ENCODE measurements at places on chromosomes 11 and 22. TPM values are rescaled to one million over a fixed set of nuclear protein-coding genes. Genes with fewer than 3 reads are reported as not detected.

GRCh38 chr11:83613767-83614121 is 327.6 kb upstream of the CCDC90B start:
- DNase-seq = no peak

DNA sequence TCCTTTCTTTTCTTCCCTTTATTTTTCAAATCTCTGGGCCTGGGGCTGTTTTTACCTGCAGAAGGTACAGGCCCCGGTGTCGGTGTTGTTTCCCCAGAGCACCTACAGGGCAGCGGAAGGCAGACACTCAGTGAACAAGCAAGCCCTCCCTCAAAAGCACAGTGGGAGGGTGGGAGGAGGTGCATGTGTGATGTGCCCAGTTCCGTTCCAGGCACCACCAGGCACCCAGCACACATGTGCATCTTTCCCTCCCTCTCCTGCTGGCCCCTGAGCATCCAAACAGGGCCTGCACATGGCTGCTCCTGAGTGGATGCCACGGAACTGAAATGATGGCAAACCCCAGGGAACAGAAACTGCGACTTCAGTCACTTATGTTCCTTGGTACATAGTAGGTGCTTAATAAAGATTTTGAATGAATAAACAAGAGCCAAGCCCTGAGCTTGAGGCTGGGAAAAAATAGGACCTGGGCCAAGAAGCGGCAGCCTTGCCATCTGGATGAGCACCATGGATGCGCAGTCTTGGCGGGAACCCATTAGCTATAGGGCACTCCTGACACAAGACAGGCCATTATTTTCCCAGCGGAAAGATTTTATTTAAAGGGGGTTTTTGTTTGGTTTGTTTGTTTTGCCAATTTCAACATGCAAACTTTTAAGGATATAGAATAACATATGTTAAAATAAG is 47.8 kb downstream of the ARRB1 start:
- DNase-seq = no peak

GRCh38 chr11:66789097-66789890 is 53.9 kb upstream of the RCE1 start:
- no peak for DNase-seq

DNA sequence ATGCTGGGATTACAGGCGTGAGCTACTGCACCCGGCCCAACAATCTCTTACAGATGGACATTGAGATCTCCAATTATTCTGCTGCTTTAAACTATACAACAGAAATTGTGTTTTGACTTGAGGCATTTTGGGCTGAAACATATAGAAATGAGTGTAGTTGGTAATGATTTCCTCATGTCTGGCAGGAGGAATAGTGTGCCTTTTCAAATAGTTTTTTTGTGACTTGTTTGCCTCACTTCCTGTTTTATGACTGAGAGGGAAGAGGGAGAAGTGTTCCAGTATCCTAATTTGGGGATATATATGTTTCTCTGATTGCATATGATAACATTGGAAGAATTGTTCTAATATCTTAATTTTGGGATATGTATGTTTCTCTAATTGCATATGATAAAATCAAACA is 40.2 kb downstream of the EP300 start:
- DNase-seq = no peak

GRCh38 chr11:17714870-17715269 is 4.5 kb upstream of the MYOD1 start:
- DNase-seq = no peak

DNA sequence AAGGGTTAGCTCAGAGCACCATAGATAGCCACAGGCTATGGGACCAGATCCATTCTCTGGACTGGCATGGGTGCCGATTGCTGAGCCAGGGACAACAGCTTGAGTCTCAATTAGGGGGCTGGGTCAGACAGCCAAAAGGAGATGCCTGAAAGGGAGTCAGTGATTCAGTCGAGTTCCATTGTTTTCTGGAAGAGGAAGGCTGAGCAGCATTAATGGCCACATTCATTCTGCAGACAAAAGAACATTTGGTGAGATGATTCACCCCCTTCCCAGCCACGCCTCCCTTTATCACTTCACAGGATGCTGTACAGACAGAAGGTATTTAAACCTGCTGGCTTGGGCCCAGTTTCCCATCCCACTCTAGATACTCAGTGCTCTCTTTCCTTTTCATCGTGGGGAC is 131.9 kb downstream of the ADAMTS15 start:
- DNase-seq = no peak

GRCh38 chr11:65215441-65216076 is 33.8 kb downstream of the CAPN1 start:
- no peak for DNase-seq

- DNase-seq = no peak
These were observed 8.1 kb downstream of the FBXO7 start for GRCh38 chr22:32482708-32483107.

DNA sequence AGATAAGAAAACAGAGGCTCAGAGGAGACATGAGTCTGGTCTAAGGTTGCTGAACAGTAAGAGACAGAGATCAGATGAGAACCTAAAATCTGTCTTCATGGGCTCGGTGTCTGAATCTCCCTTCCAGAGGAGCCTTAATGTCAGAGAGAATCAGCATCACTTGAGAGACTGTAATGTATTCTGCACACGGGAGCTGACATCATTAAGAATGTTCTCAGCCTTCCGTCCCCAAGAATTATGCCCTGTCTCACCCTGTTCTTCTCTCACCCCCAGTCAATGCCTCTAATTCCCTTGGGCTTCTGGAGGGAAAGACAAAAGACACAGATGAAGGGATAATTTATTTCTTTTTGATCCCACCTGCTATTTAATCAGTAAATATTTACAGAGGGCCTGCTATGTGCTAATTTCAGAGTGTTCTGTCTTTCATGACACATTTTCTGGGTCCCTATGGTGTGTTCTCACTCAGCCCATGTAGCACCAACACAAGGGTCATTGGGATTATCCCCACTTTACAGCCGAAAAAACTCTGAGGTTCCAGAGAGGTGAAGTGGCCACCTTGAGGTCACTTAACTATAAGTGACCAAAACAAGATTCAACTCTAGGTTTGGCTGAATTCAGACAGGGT is 61.8 kb downstream of the CD82 start:
- DNase-seq = no peak

- no peak for DNase-seq
These were observed 1.9 kb downstream of the FDX1 start for GRCh38 chr11:110431674-110432073.

DNA sequence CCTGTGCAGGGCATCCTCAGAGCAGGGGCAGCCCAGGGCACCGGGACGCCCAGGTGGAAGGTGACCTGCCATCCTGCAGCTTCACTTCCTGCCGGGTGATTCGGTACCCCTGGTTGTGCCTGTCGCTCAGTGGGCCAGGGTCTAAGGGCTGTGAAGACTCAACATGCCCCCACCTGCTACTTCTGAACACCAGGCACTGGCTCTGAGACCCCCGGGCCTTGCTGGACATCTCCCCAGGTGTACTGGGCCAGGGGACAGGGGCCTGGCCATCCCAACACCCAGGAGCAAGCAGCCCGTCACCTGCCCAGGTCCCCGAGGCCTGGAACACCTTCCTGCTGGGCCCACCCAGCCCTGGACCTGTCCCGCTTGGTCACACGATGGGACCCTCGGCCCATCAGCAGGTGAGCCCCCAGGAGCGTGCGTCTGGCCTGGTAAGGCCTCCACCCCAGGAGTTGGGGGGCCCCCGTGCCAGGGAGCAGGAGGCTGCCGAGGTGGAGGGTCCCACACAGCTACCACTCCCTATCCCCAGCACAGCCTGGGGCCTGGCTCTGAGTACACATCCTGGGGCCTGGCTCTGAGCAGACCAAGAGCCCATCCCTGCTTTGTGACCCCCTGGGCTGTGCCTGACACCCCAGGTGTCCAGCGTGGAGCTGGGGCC is 3.9 kb upstream of the MUC5B start:
- DNase-seq = peak; percentile 61

GRCh38 chr11:32870676-32871075 is 21.9 kb upstream of the QSER1 start:
- no peak for DNase-seq

- DNase-seq = no peak
These were observed 25.0 kb downstream of the SWAP70 start for GRCh38 chr11:9688716-9689511.

- DNase-seq = peak; percentile 94
These were observed 36.0 kb upstream of the CSNK1E start for GRCh38 chr22:38353142-38353629.

GRCh38 chr11:118136341-118136740 is 16.3 kb downstream of the SCN4B start:
- DNase-seq = no peak

DNA sequence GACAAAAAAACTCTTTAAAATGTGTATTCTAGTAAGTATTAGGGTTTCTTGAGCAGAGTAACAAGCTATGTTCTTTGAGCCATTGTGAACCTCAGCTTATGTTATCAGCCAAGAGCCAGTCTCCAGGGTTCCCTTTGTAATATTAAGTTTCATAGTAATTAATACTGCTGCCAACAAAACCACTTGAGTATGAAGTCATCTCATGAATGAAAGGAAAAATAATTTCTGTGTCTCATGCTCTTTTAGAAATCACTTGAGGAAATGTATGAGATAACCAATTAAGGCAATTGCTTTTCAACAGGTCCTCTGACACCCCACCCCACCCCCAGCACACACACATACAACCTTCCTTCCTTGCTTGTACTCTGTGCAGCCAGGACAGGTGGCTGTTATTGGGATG is 59.9 kb downstream of the BBOX1 start:
- no peak for DNase-seq

- DNase-seq = peak; percentile 53
These were observed 16.1 kb downstream of the IGF2 start for GRCh38 chr11:2122907-2123627.

GRCh38 chr11:15878756-15879155 is 477.6 kb downstream of the SOX6 start:
- no peak for DNase-seq

GRCh38 chr11:73553266-73553665 is 44.6 kb downstream of the FAM168A start:
- DNase-seq = no peak

DNA sequence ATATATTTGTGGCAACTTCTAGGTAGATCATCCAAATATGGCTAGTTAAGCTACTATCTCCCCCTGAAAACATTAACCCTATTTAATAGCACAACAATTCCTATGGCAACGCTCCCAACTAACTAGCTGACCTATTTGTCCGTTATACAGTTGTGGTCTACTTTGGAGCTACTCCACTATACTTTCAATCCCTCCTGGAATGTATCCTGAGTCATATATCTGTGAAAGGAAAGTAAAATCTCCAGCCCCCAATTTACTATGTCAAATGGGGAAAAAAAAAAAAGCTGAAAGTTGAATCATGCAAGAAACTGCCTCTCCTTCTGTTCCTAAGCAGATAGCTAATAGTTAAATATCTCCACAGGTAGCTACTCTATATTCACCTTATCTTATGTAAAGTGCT is 128.5 kb downstream of the CD44 start:
- DNase-seq = no peak

GRCh38 chr22:41333806-41334205 is 32.5 kb downstream of the ZC3H7B start:
- no peak for DNase-seq

- DNase-seq = peak; percentile 50
These were observed 31.9 kb downstream of the PLEKHA7 start for GRCh38 chr11:16982256-16982671.

Gene OR52J3
- total RNA-seq = not detected

Gene RIC3
- total RNA-seq = 31.0 TPM

Gene MGAT3
- total RNA-seq = 8.5 TPM

Gene SGSM1
- total RNA-seq = 0.47 TPM

Gene SYT9
- total RNA-seq = not detected

Gene OR10V1
- not detected for total RNA-seq

Gene AIFM3
- 3.7 TPM for total RNA-seq

Gene PDGFB
- total RNA-seq = 20.5 TPM

Gene OR56A4
- 0.07 TPM for total RNA-seq

Gene RAG1
- 7.6 TPM for total RNA-seq

Gene MS4A7
- 492 TPM for total RNA-seq
